ENCODE measurements at places on chromosomes 11 and 22.

GRCh38 chr11:19753451-19754106 is 40.9 kb downstream of the NAV2 start:
- no peak for DNase-seq

DNA sequence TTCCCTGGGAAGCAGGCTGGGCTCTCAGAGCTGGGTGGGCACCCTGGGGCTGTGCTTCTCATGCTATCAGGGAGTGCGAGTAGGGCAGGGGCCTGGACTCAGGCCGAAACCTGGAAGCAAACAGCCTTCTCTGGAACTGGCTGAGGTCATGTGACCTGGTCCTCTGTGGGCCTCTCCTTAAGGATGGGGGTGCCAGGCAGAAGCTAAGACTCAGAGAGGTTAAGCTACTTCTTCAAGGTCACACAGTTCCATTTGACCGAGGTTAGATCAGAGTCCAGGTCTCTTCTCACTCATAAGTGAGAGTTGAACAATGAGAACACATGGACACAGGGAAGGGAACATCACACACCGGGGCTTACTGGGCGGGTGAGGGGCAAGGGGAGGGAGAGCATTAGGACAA is 7.4 kb downstream of the FADS3 start:
- DNase-seq = no peak

- no peak for DNase-seq
Measured at GRCh38 chr11:14374922-14375830, 16.2 kb upstream of the RRAS2 start.

DNA sequence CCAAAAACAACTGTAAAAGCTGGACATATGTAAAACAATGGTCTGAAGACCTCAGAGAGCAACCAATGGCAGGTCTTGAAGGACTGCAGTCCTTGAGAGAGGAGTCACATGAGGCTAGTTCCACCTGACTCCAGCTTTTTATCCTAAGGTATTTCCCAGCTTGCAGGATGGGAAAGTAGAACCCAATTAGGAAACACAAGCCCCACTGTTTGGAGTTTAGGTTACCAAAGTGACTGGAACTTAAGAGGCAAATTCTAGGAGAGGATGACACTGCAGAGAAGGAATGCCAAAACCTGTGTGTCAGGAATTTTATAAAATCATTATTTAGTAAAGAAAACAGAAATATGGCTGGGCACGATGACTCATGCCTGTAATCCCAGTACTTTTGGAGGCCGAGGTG is 18.4 kb downstream of the OR2AT4 start:
- no peak for DNase-seq

- DNase-seq = no peak
Measured at GRCh38 chr11:26947904-26948639, 45.8 kb upstream of the FIBIN start.

DNA sequence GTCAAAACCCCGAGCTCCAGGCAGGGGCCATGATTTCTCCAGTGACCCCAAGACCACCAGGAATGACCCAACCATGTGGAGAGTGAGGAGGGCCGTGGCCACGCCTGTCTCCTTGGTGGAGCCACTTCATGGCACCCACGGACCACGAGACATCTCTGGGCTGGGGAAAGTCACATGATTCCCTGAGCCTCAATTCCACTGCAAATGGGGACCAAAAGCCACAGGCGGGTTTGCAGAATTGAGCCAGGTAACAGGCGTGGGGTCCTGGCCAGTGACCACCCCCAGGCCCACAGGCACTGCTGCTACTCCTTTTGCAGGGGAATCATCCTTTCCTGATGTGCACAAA is 178.9 kb downstream of the CTTN start:
- DNase-seq = no peak

DNA sequence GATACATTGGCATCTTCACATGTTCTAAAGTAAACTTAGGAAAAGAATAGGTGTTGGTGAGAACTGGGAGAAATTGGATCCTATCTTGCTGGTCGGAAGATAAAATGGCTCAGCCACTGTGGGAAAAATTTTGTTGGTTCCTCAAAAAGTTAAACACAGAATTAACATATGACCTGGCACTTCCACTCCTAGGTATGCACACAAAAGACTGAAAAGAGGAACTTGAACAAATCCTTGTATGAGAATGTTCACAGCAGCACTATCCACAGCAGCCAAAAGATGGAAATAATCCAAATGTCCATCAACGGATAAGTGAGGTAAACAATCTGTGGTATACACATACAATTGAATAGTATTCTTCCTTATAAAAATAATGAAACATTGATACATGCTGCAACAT is 4.8 kb upstream of the TPH1 start:
- no peak for DNase-seq

GRCh38 chr11:117457835-117458234 is 130.2 kb downstream of the CEP164 start:
- no peak for DNase-seq

DNA sequence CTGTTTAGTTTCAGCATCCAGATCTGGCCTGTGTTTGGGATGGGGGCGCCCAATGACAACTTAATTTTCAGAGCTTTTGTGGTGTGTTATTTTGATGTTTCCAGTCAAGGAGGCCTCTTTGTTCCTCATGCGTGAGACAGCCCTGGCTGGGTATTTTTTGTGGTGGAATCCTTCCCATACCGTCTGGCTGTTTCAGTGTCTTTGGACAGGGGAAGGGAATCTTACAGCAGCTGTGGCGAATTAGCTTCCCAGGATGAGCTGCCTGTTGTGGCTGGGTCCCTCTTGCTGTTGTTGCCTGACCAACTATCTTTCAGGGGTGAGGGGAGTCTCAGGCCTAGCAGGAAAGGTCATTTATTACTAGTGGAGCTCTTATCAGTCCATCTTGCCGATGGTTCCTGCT is 138.8 kb downstream of the ARHGAP20 start:
- no peak for DNase-seq

GRCh38 chr11:75593286-75593915 is 31.3 kb downstream of the SERPINH1 start:
- DNase-seq = no peak

DNA sequence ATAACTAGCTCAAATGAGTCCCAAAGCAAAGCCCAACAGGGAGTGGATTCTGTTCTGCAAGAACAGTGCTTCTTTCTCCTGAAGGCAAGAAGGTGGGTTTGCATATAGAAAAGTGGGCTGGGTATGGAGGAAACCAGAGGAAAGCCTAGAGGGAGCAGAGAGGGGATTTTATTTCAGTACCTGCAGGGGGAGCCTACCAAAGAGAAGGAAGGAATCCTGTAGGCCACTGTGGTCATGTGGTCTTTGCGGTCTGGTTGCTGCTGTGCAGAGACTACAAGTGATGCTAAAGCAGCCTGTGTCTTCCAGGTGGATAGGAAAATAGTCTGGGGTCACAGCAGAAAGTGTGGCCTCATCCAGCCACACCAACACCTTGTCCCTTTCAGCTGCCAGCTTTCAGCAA is 33.2 kb upstream of the ZBTB16 start:
- no peak for DNase-seq

- no peak for DNase-seq
Measured at GRCh38 chr11:19218216-19218615, 16.4 kb upstream of the CSRP3 start.

DNA sequence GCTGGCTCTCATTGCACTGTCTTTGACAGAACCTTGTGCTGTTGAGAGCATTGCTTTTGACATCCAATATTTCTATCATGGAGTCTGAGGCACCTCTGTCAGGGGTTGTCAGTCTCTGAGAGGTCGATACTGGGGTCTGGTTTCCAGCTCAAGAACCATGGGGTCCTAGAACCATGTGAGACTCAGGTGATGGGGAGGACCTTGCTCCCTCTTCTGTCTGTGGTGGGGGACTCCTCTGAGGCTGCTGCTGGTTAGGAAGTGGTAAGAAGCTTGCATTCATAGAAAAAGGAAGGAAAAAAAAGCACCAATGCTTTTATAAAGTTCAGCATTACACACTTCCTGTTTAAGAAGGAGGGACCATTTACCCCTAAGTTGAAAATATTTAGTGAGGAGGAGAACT is 91.8 kb upstream of the CD44 start:
- DNase-seq = no peak

GRCh38 chr11:19994672-19995071 is 165.6 kb downstream of the DBX1 start:
- no peak for DNase-seq

DNA sequence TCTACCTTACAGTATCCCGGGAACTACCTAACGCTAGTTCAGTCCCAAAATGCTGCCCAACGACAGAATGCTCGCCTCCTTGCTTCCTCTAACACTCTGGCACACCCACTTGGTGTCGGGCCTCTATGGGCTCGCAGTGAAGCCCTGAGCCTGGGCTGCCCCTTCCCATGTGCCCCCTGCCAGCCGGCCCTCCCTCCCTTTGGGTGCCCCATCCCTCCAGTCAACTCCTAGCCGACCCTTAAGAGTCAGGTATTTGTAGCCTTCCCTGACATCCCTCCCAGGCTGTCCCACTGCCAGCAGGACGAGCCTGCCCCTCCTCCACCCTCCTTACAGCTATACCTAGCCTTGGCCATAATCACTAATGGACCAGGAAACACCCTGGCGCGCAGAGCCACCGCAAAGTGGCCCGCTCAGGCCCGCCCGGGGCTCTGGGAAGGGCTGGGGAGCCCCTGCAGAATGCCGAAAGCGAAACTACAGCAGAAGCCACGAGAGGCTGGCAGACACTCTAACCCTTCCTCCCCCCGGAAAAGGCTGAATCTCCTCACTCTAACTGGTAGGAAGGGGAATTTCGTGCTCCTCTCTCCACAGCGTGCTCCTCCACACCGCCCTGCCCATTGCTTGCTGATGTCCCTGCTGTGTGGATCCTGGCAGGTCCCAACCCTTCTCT is 8.2 kb downstream of the CBX7 start:
- no peak for DNase-seq

GRCh38 chr11:111633756-111634362 is 31.6 kb downstream of the SIK2 start:
- DNase-seq = no peak

DNA sequence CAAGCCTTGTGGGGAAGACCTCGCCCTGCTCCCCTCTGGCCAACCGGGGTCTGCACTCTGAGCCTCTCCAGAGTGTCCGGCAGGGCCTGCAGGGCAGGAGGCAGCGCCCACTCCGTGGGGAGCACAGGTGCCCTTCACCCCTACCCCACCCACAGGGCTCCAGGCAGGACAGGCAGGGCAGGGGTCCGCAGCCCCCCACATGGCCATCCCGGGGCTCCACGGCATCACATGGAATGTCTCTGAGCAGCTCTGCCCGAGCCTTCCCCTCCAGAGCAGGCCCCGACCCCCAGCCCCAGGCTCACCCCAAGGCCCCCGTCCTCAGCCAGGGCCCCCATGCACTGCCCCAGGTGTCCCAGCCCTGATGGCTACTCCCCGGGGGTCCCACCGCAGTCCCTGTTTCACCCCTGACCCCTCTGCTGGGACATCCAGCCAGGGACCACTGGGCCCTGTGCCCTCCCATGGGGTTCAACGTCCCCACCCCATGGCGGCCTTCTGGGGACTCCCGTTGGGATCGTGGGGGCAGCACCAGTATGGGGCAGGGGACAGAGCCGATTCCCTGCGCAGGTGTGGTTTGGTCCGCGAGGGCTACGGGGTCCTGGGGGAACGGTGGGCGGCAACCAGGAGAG is 77.7 kb downstream of the BRD1 start:
- DNase-seq = no peak

GRCh38 chr11:102523189-102523570 is 7.4 kb downstream of the MMP7 start:
- no peak for DNase-seq

DNA sequence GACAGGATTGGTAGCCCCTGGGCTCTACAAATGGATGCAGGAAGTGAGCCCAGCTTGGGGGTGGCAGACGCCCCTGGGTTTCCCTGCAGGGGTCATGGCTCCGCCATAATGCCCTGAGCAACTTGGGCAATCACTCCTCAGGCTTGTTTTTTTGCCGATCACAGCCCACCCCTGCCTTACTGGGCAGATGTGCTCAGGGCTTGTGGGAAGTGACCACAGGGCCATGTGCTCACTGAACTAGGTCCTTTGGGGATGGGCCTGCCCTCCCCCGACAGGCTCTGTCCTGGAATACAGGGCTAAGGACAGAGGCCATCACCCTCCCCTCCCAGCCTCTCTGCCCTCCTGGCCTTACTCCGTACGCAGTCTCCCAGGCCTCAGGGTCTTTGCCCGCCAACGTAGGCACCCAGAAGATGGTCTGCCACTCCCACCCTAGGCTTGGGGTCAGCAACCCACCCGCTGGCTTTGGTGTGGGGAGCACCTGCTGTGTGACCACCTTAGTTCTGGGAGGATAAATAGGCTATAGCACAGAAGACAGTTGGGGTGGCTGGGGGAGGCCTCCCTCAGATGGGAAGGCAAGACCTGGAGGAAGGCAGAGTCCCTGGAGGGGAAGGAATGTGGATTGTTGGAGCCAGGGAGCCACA is 3.8 kb downstream of the RPLP2 start:
- DNase-seq = no peak

- DNase-seq = no peak
Measured at GRCh38 chr11:128391811-128392210, 195.5 kb downstream of the ETS1 start.

- no peak for DNase-seq
Measured at GRCh38 chr11:10348650-10349280, 43.9 kb downstream of the ADM start.
